Cardiac septum (tissue), 1 donor: ENCODE measurements at places on chromosomes 4 and X. TPM values are rescaled to one million over a fixed set of nuclear protein-coding genes. Genes with fewer than 3 reads are reported as not detected.

Gene XK
- total RNA-seq: 6.8 TPM

Gene PAK3
- 0.78 TPM for total RNA-seq

Gene CDX4
- not detected for total RNA-seq

Gene DAPP1
- total RNA-seq: 0.43 TPM

GRCh38 chr4:1711055-1711570 is 1.0 kb downstream of the SLBP start:
- no peak for DNase-seq

DNA sequence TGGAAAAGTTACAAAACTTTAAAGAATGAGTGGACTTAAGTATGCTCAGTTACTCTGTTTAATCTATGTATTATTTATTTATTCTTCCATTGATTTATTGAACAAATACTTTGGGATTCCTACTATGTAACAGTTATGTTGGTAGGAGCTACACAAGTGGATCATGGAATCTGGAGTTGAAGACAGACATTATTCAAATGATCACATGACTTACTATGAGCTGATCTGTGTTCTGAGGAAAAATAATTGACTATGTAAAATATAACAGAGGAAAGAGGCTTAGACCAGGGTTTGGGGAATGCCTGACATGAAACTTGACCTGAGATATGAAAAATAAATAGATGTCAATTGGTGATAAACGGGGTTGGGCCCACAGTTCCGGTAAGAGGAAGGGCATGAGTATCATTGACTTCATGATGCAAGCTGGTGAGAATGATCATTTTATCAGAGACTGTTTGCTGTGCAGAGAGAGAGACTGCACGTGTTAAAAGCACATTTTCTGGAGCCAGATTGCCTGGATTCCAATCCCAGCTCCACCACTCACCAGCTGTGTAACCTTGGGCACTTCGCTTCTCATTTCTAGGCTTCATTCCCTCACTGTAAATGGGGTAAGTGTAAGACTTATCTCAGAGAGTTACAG is 179.0 kb downstream of the SPCS3 start:
- no peak for DNase-seq

GRCh38 chr4:123349421-123350190 is 47.0 kb upstream of the SPRY1 start:
- DNase-seq: no peak
